ENCODE measurements at places on chromosomes 11 and 22. TPM values are rescaled to one million over a fixed set of nuclear protein-coding genes. Genes with fewer than 3 reads are reported as not detected.

The ARHGEF17 gene
- total RNA-seq = 9.8 TPM

The MS4A3 gene
- total RNA-seq = not detected

The MS4A12 gene
- total RNA-seq = not detected

The CNGA4 gene
- total RNA-seq = 0.17 TPM

The PGA5 gene
- not detected for total RNA-seq

The KCNE3 gene
- not detected for total RNA-seq

The C22orf42 gene
- not detected for total RNA-seq

The MRGPRX4 gene
- not detected for total RNA-seq

The CCDC89 gene
- 13.6 TPM for total RNA-seq

The TSGA10IP gene
- total RNA-seq = not detected

The RFPL3 gene
- total RNA-seq = not detected

The KLHDC7B gene
- total RNA-seq = 0.17 TPM

The PLA2G3 gene
- total RNA-seq = not detected

The OVOL1 gene
- not detected for total RNA-seq

The TNNT3 gene
- total RNA-seq = 0.46 TPM

The PLEKHB1 gene
- 10.2 TPM for total RNA-seq

The USP28 gene
- total RNA-seq = 15.9 TPM

The AHNAK gene
- total RNA-seq = 298 TPM

The LBHD1 gene
- total RNA-seq = 6.6 TPM

The SEC14L6 gene
- total RNA-seq = not detected

The GLYAT gene
- not detected for total RNA-seq

The OR8D2 gene
- total RNA-seq = not detected

The CARD10 gene
- 20.4 TPM for total RNA-seq

The OR2D2 gene
- not detected for total RNA-seq

The TRIM6 gene
- 6.7 TPM for total RNA-seq

The CYTH4 gene
- total RNA-seq = 0.26 TPM

The FAM227A gene
- 0.83 TPM for total RNA-seq

The VPREB3 gene
- not detected for total RNA-seq

The CTSW gene
- 1.8 TPM for total RNA-seq

The MOGAT2 gene
- total RNA-seq = 0.07 TPM

All from A172 (cell line).